ENCODE measurements at places on chromosomes 7 and 10. TPM values are rescaled to one million over a fixed set of nuclear protein-coding genes. Genes with fewer than 3 reads are reported as not detected.

MYPN gene
- 12.5 TPM for total RNA-seq

CFTR gene
- total RNA-seq = under 0.01 TPM

DKK1 gene
- 74.7 TPM for total RNA-seq

PAPOLB gene
- under 0.01 TPM for total RNA-seq

CCNJ gene
- 10.0 TPM for total RNA-seq

NSUN6 gene
- 11.4 TPM for total RNA-seq

ENKUR gene
- not detected for total RNA-seq

CYP2W1 gene
- total RNA-seq = not detected

RNLS gene
- 4.2 TPM for total RNA-seq

DENND2A gene
- 7.8 TPM for total RNA-seq

LANCL2 gene
- total RNA-seq = 20.0 TPM

NOC3L gene
- total RNA-seq = 26.5 TPM

HTRA1 gene
- 23.1 TPM for total RNA-seq

SUN3 gene
- not detected for total RNA-seq

RADIL gene
- not detected for total RNA-seq

GNGT1 gene
- total RNA-seq = not detected

FAM25A gene
- total RNA-seq = not detected

ELFN1 gene
- total RNA-seq = 1.6 TPM

HOXA9 gene
- total RNA-seq = 0.28 TPM

MYOF gene
- total RNA-seq = 332 TPM

Measured in IMR-90 (cell line).